ENCODE measurements at places on chromosomes 11 and 22.

DNA sequence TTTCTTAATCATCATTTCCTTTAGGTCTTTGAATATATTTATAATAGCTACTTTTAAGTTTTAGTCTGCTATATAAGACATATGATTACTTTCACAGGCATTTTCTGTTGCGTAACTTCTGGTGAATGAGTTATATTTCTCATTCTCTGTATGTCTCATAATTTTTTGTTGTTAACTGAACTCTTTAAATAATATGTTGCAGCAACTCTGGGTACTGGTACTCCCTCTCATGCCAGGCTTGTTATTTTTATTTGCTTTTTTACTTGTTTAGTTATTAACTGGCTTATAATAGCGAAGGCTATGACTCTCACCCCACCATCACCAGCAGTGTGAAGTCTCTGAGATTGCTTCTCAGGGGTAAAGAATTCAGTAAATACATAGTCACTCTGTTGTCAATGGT is 524.2 kb upstream of the CHORDC1 start:
- DNase-seq, result no peak

- DNase-seq, result no peak
These were observed 3.4 kb downstream of the OR10A6 start for GRCh38 chr11:7927635-7928034.

DNA sequence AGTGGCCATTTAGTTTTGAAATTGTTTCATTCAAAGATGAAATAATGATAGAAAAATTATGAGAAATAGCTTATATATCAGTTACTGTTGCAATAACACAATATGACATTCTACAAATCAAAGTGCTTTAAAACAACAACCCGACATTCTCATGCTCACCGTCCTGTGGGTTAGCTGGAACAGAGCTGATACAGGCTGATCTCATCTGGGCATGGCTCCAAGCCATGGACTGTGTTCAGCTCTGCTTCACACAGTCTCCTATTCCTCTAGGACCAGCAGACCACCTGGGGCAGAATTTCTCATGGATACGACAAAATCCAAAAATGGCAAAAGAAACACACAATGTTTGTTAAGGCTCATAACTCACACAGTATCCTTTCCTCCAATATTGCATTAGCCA is 178.6 kb downstream of the CNTN5 start:
- DNase-seq, result no peak

DNA sequence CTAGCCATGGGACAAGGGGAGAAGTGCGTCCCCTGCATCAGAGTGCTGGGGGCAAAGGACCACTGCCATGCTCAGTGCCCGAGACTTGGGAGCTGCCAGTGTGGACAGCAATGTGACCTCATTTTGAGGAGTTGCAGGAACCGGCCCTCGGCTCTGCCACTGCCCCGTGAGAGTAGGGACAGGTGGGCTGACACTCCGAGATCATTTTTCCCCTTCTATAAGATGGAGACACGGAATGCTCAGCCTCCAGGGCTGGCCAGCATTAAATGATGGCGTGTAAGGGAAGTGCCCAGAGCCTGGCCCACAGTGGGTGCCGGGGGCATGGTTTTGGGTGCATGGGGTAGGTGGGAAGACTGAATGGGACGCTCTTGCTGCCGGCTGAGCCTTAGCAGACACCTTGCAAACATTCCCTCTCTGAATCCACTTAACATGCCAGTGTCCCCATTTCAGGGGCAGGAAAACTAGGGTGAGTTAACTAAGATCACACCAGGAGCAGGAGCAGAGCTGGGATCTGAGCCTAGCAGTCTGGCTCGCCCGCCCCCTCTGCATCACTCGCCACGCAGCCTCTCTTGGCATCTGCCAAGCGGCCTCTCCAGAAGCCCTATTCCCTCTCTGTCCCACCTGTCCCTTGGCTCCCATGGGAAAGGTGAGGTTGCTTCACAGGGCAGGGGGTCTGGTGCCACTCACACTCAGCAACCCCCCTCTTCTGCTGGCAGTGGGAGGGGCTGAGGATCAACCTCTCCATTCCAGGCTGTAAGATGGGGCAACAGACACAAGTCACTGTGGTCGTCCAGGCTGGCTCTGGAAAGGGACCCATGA is 13.6 kb downstream of the NPTXR start:
- DNase-seq, result no peak

DNA sequence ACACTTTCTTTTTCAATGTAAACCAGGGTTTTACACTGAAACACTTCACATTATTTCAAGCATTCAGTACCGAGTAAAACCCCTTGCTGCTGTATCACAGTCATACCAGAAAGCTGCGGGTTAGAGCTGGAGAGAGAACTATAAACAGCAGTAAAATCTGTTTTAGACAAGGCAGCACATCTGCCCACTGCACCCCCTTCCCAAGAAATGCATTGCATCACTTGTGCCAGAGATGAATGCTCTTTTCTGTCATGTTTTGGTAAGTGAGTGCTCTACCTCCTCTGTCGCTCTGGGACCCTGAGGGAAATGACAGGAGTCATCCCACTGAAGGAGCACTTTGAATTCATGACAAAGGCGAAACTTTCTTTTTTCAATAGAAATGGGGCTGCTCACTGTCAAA is 107.2 kb downstream of the MAML2 start:
- DNase-seq, result no peak

DNA sequence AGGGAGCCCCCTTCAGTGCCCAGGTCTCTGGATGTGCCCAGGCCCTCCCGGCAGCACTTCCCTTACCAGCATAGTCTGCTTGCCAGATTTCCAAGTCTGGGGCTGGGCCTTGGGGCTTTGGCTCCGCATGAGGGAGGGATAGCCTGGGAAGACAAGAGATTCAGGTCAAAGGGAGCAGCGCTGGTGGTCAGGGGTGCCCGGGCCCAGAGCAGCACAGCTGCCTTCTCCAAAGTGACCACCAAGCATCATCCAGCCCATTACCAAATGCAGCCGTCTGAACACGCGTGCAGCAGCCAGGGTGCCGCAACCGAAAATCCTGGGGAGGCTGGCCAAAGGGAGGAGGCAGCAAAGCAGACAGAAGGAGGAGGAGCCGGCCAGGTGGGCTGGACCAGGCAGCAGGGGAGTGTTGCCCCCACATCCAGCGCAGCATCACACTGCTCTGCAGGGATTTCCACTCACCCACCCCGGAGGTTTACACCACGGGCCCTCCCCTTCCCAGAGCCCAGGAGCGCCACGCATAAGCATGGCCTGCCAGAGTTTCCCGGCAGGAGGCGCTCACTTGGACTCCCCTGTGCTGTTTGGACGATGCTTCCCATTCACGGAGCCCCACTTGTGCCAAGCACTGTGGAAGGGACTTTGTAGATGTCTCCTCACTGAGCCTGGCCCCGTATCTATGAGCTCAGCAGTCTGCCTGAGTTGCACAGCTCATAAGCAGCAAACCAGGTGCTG is 22.5 kb downstream of the TRIM29 start:
- no peak for DNase-seq

GRCh38 chr11:67301951-67302516 is 1.3 kb upstream of the SSH3 start:
- DNase-seq, result peak; percentile 31

GRCh38 chr22:29816539-29816938 is 21.5 kb downstream of the ASCC2 start:
- DNase-seq, result no peak

DNA sequence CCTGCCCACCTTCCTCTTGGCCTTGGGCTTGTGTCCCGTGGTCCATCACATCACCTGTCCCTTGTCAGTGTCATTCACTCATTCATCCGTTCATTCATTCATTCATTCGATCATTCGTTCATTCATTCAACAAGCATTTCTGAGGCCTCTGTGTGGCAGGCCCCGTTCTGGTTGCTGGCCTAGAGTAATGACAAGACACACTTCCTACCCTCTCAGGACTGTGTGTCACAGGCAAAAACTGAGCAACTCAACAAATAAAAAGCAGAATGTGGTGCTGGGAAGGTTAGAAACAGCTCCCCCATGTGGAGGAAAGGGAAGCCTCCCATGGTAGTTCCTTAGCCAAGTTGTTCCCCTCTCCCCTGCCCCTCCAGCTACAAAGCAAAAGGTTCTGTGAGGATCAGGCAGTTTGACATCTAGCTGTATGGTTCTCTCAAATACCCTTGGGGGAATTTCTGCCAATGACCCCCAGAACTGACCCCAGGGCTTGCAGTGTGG is 1.6 kb upstream of the OMP start:
- DNase-seq, result no peak

DNA sequence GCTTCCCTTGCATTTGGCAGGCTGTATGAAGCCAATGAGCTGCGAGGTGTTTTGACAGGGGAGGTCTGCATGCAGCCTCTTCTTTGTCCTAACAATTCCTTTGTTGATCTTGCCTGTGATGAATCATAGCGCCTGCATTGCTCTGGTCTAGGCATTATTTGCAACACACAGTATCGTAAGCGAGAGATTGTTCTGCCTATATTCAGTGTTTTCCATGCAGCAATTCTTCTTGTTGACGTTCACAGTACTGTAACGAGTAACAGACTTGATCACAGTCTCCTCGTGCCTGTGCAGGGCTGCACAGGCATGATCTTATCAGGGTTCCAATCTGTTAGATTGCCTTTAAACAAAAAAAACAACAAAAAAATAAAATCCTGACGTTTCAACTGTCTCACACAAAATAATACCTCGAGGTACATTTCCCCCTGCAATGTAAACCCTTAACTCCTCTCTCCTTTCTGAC is 13.9 kb upstream of the ADSL start:
- DNase-seq, result no peak

DNA sequence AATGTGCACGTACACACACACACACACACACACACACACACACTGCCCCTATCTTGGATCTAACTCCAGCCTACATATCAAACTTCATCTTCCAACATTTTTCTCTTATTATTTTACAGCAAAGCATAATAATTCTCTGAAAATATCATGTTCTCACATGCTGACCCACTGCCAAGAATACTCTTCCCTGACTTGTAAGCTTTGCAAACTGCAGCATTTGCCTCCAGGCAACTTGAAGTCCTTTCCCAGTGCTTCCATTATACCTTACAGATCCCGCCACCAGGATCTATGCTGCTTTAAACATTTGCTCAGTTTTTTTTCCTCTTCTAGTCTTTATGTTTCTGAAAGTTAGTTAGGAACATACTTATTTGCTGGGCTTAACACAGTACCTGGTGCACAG is 483.3 kb upstream of the ARHGAP42 start:
- no peak for DNase-seq

DNA sequence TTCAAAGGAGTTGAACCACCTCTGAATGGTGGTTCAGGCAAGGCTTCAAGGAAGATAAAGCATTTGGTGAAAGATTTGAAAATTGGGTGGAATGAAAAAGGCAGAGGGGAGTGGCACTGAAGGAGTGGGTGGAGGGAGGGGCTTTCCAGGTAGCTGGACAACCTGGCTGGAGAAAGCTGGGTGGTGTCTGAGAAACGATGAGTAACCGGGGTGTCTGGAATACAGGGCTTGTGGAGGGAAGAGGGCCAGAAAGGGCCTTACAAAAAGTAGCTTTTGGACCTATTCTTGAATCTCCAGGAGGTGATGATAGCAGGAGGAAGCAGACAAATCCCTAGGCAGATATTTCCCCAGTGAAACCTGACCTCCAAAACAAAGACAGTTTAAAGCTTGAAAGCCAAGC is 99.3 kb downstream of the RASSF10 start:
- DNase-seq, result no peak

DNA sequence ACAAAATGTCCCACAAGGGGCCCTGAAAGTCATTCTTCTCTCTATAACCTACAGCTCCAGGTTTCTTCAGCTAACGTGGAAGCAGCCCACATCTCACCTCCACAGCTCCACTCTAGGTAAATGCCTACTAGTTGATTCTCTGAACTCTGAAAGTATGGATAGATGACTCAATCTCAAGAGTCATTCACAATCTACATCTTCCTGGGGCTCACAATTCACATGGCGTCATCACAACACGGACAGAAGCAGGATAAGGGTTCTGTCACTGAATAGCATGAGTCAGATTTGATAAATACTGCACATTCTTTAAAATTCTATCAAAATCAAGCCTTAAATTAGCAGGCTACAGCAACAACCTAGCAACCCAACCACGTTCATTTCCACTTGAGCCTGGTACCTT is 96.3 kb downstream of the PLEKHA7 start:
- no peak for DNase-seq

DNA sequence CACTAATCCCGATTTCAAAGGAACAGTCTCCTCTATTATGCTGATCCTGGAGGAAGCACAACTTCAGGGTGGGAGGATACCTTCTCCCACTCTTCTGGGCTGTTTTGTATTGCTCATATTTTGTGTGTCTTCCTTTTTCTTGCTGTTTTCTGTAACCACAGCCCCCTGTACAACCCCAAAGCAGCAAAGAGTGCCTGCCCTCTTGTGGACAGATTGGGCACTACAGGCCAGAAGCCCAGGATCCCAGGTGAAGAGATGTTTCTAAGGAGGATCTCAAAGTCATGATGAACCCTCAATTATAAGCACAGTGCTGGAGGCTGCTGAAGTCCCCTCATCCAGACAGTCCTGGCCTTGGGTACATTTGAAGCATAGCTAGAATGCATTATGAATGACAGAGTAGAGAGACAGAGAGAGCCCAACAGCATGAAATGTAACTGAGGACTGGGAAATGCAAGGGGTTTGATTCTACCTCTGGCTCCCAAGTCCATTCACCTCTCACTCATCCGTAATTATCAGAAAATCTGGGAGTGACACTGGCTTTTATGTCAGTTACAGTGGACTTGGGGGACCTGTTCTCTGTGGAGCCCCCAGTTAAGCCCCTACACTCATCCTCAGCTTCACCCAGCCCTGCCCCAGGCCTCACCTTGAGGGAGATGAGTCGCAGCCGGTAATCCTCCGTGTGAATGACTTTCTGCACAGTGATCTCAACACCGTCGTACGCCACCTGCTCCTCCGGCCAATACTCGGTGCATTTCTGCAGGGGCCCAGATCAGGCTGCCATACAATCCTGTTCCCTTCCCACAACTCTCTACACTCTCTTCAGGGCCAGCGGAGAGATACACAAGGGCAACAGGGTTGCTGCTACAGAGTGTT is 6.2 kb upstream of the IGSF22 start:
- DNase-seq, result peak; percentile 27

GRCh38 chr11:80843266-80843974 is 1402.6 kb upstream of the TENM4 start:
- DNase-seq, result no peak

GRCh38 chr22:30605449-30606110 is 1.4 kb upstream of the TCN2 start:
- peak; percentile 16 for DNase-seq

DNA sequence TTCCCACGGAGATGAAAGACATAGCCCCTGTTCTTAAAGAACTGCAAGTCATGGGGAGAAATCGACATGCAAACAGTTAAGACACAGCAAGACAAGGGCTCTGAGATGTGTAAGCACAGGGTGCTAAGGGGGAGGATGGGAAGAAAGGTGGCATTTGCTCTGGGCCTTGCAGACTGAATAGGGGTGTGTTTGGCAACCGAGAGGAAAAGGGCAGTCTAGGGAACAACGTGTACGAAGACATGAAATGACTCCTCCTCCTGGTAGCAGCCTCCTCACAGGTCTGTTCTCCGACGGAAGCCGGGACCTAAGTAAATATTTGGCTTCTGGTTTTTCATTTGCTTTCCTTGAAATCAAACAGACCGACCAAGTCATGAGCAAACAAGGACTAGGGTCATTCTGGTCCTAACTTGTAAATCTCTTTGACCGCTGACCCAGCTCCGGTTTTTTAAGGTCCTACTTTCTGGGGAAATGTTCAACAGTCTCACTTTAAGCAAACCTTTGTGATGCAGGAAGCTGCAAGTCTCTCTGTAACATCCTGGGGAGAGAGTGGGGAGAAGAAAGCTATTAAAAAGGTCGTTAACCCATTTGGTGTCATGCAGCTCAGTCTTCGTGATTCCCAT is 19.7 kb downstream of the NNMT start:
- DNase-seq, result no peak

All from substantia nigra (tissue), 51 donors.